ENCODE measurements at places on chromosomes 7 and 10.
A peak's percentile ranks its signal among the peaks of the same experiment; 100 is the strongest.

- no peak for DNase-seq
Measured at GRCh38 chr10:18594574-18595156, 56.7 kb downstream of the NSUN6 start.

- peak; percentile 20 for DNase-seq
Measured at GRCh38 chr10:94279835-94280709, 82.7 kb downstream of the NOC3L start.

DNA sequence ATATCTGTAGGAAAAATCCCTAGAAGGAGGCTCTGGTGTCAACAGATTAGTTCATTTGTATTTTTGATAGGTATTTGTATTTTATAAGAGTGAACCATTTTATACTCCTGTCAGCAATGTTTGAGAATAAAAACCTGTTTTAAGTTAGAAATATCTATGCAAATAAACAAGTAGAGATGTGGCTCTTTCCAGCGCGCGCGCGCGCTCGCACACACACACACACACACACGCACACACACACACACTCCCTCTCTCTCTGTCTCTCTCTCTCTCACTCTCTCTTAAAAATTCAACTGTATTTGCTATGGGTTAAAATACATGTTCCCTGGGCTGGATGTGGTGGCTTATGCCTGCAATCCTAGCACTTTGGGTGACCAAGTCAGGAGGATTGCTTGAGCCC is 113.9 kb downstream of the SUGCT start:
- no peak for DNase-seq

DNA sequence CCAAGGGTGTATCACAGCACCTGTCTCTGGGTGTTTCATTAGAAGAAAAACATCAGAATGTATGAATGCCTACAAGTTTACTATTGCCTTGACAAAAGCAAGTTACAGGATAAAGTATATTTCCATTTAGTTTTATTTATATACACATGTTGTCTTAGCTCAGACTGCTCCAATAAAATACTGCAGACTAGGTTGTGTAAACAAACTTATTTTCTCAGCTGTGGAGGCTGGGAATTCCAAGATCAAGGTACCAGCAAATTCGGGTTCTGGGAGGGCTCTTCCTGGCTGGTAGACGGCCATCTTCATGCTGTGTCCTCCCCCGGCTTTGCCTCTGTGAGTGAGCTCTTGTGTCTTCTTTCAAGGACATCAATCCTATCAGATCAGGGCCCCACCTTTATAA is 77.1 kb upstream of the UNC5B start:
- DNase-seq: no peak

DNA sequence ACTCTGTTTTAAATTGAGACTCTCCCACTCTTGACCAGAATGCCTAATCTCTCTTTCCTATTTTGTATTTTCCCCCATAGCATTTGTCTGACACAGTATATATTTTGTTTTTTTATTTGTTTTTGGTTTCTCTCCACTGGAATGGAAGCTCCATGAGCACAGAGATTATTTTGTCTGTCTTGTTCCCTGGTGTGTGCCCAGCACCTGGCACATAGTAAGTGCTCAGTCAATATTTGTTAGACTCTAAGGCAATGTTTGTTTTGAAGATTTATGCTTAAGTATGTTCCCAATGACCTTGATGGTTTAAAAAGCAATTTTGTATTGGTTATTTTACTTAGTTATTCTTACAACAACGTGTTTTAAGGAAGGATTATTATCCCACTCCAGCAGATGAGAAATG is 201.8 kb downstream of the DYNC1I1 start:
- no peak for DNase-seq

GRCh38 chr7:132654150-132654549 is 77.9 kb upstream of the PLXNA4 start:
- DNase-seq: no peak

Data from central memory CD4-positive, alpha-beta T cell (primary cell).